Forelimb muscle (tissue), 1 donor: ENCODE measurements at places on chromosomes 2 and 18. TPM values are rescaled to one million over a fixed set of nuclear protein-coding genes. Genes with fewer than 3 reads are reported as not detected.

The CCDC121 gene
- polyA plus RNA-seq, result 5.4 TPM

The SATB2 gene
- 2.4 TPM for polyA plus RNA-seq

The SMARCAL1 gene
- polyA plus RNA-seq, result 18.9 TPM

The HADHA gene
- polyA plus RNA-seq, result 206 TPM

The WNT6 gene
- 0.19 TPM for polyA plus RNA-seq

The METTL5 gene
- 57.5 TPM for polyA plus RNA-seq

The RIT2 gene
- not detected for polyA plus RNA-seq

The EGR4 gene
- not detected for polyA plus RNA-seq

The CNTNAP5 gene
- polyA plus RNA-seq, result 0.03 TPM

The LOXHD1 gene
- 3.2 TPM for polyA plus RNA-seq

The NTSR2 gene
- not detected for polyA plus RNA-seq
